NB4 (cell line): ENCODE measurements at places on chromosomes 3 and 15.

DNA sequence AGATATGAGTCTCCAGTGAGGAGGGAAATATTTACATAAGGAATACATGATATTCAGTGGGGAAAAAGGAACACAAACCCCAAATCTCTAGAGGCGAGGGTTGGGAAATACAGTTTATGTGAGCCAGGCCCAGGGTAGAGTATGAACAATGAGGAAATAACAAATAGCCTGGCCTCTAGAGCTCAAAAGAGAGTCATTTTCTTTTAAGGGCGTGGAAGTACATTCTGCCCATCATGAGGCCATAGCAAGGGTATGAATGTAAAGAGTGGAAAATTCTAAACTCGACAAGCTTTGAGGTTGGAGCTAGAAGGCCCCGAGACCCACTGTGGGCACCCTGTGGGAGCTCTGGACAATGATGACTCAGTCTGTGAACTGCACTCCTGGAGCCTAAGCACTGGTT, 27.8 kb upstream of the IGF2BP2 start:
- DNase-seq: peak; percentile 66

DNA sequence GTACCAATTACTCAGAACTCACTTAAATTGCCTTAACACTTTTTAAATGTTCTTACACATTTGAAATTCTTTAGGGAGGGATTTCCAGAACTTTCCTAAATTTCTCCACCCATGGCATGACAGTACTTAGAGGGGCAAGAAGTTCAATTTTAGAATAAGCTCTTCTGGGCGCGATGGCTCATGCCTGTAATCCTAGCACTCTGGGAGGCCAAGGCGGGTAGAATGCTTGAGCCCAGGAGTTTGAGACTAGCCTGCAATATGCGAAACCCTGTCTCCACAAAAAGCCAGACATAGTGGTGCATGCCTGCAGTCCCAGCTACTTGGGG, 10.6 kb downstream of the FAM131A start:
- DNase-seq: no peak

DNA sequence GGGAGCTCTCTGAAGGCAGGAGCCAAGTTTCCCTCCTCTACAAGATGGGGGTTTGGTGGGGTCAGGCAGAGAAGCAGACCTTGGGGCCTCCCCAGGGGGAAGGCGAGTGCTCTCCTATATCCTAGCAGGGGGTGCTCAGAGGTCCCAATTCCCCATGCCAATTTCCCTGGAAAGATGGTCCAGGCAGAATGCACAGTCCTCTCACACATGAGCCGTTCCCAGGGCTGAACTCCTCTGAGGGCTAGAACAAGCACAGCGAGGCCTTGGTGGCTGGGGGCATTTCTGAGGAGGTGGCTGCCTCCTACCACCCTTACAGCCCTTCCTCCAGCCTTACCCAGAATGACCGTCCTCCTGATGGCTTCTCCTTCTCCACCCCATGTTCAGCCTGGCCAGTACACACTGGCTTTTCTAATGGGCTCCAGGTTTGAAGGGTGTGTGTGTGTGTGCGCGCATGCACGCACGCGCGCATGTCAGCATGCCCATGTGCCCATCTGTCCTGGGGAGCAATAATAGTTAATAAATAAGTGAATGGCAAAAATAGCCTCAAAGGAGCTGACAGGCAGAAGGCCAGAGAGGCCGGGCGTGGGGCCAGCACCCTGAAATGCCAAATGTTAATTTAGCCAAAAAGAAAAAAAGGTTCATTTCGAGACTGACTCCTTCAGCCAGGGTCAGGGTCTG, 24.4 kb downstream of the ADCY5 start:
- DNase-seq: no peak

DNA sequence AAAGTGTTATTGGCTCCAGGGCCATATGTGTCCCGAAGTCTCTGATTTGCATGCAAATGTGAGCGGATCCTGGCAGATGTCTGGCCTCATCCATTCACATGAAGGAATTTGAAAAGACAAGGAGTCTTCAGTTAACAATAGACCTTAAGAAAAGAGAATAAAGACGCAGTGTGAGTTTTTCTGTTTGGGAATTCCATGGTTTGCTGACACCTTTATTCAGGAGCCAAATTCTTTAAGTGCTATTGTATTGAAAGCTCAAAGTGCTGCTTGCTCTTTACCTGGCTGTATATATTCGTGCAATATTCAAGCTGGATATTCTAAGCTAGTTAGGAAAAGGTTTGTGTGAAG, 2.2 kb downstream of the LRRN1 start:
- DNase-seq: no peak

- DNase-seq: no peak
Observed at GRCh38 chr3:69932501-69932900, 67.0 kb upstream of the SAMMSON start.

- DNase-seq: no peak
Observed at GRCh38 chr15:25682340-25682739, 180.8 kb downstream of the ATP10A start.

- peak; percentile 39 for DNase-seq
Observed at GRCh38 chr3:141477224-141477623, 9.6 kb upstream of the RASA2 start.

GRCh38 chr3:63795438-63795837, 23.7 kb upstream of the C3orf49 start:
- DNase-seq: no peak

- DNase-seq: no peak
Observed at GRCh38 chr3:103055021-103055520, 620.3 kb downstream of the ZPLD1 start.

- DNase-seq: peak; percentile 86
Observed at GRCh38 chr3:196117809-196118208, 35.9 kb upstream of the TFRC start.

- no peak for DNase-seq
Observed at GRCh38 chr3:194189243-194189791, 53.4 kb downstream of the HES1 start.

DNA sequence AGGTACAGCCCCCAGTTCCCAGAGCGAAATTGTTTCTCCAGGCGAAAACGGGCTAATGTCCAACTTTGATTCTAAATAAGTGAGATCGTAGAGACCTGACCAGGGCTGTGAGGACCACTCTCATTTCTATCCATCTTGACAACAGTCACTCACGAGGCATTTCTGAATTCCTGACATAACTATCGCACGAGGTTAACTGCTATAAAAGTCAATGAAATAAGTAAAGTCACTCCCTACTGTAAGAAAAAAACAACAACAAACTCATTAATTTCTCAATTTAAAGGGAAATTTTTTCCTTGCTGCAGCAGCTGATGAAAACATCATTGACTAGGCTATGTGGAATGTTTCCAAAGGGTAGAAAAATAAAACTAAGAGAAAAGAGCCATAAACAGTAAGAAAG, 69.1 kb downstream of the GREM1 start:
- DNase-seq: no peak

GRCh38 chr3:107660306-107660976, 137.7 kb downstream of the BBX start:
- DNase-seq: peak; percentile 42

DNA sequence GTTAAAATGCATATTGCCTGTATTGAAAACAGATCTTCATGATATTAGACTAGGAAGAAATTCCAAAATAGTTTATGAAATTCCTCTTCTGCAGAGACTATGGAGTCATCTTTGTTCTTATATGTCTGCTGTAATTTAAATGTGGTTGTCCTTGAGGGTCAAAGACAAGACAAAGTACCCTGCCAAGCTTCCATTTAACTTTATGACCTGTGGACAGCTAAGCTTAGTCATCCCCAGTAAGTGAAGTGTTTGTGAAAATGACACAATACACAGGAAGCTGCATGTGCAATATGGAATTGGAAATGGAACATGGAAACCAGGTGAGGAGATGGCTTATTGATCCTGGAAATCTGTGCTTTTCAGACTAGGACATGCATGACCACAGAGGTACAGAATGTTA, 68.5 kb upstream of the GBE1 start:
- no peak for DNase-seq

DNA sequence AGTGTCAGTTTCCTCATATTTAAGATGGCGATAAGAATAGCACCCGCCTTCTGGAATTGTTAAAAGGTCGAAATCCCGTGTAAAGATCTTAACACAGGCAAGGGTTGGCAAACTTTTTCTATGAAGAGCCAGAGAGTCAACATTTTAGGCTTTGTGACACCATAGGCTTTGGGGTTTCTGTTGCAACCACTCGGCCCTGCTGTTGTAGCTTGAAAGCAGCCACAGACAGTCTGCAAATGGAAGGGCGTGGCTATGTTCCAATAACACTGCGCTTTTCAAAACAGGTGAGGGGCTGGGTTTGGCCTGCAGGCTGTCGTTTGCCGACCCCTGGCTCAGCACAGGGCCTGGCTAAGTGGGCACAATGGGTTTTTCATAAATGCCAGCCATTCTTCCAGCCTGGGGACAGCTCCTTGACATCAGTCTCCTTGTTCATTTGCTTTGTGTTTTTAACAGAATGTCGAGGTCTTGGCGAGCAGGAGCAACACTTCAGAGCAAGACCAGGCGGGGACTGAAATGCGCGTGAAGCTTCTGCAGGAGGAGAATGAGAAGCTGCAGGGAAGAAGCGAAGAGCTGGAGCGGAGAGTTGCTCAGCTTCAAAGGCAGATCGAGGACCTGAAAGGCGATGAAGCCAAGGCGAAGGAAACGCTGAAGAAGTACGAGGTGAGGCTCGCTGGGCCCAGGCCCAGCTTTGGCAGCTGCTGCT, 75.2 kb upstream of the MYZAP start:
- DNase-seq: no peak
